RPMI8226 (cell line): ENCODE measurements at places on chromosomes 12 and 14.

GRCh38 chr12:53956914-53957536 lies 2.3 kb downstream of the HOXC12 start:
- DNase-seq: no peak

DNA sequence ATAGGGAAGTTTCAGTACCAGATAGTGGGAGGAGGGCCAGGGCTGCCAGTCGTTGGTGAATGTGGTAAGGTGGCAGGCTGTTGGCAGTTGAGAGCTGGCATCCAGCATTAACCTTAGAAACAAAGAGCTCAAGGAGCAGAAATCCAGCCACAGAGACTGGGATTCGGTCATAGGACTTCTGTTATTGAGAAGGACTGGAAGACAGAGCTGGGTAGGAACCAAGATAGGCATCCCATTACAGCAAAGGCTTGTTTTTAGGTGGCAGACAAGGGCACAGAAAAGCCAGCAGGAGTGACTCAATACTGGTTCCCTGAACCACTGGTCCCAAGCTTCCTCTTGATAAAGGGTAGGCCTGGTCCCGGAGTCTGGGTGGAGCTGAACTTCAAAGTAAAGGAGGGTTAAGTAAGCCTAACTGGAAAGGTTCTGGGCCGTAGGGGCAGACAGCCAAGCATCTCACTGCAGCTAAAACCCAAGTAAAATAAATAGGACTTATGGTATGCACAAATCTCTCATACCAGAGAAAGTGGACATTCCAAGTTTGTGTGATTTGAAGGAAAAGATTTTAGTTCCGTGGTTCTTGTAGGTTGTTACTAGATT lies 147.9 kb downstream of the ETV6 start:
- DNase-seq: no peak

DNA sequence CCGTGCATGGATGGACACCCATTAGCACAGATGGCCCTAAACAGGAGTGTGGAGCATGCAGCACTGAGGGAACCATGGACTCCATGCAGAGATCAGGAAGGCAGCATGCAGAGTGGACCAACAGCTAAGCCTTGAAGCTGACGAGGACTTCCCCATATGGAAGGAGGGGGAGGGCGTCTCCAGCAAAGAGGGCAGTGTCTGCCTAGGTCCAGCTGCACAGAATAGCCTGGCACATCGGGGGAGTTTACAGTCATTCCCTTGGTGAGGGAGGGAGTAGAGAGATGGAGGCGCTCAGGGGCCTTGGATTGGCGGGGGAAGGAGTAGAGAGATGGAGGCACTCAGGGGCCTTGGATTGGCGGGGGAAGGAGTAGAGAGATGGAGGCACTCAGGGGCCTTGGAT lies 64.5 kb downstream of the ANKRD9 start:
- DNase-seq: no peak

- DNase-seq: no peak
Observed at GRCh38 chr12:55001198-55001868, 16.8 kb upstream of the TESPA1 start.

DNA sequence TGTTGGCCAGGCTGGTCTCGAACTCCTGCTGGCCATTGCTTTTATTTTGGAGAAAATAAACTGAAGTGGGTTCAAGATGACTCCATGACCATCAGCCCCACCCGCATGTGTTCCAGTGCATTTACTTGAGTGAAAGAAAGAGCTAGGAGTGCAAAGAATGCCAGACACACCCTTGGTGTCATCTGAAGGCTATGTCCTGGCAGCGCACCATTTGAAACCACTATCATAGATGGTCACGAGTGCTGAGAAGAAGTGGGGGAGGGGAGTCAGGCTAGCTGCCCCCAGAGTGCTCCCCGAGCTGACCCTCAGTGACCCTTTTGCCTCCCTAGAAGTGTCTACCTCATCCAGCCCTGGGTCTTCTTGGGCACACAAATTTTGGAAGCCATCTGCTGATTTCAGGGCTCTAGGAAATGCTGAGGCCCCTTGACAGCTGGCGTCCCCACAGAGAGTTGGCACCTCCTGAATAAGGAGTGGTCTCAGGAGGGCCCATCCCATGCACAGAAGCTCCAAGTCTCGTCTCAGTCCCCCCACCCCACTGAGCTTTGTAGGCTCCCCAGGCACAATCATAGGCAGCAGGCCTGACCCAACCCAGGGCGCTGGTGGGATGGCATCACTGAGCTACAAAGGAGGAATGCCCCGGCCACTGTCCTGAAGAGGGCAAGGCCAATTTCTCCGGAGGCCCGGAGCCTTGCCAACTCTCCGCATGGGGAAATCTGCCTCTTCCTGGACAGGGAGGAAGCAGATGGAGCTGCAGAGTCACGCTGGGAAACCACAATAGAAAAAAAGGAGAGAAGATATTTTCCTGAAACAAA lies 28.0 kb downstream of the PXN start:
- DNase-seq: peak; percentile 1
